Kidney (tissue), 22 donors: ENCODE measurements at places on chromosomes 2 and 18. TPM values are rescaled to one million over a fixed set of nuclear protein-coding genes. Genes with fewer than 3 reads are reported as not detected.

The ANKRD53 gene
- 2.1 TPM for polyA plus RNA-seq

The SGPP2 gene
- 8.2 TPM for polyA plus RNA-seq

The PFN4 gene
- 2.1 TPM for polyA plus RNA-seq

The LRRC30 gene
- not detected for polyA plus RNA-seq

The ALK gene
- not detected for polyA plus RNA-seq

The VWC2L gene
- not detected for polyA plus RNA-seq

The COL4A3 gene
- polyA plus RNA-seq: 20.8 TPM

The MRO gene
- polyA plus RNA-seq: 6.9 TPM

The GPR17 gene
- 0.39 TPM for polyA plus RNA-seq

The KLHL30 gene
- polyA plus RNA-seq: 0.24 TPM

The EIF2AK3 gene
- polyA plus RNA-seq: 5.7 TPM

The ALLC gene
- 1.3 TPM for polyA plus RNA-seq

DNA sequence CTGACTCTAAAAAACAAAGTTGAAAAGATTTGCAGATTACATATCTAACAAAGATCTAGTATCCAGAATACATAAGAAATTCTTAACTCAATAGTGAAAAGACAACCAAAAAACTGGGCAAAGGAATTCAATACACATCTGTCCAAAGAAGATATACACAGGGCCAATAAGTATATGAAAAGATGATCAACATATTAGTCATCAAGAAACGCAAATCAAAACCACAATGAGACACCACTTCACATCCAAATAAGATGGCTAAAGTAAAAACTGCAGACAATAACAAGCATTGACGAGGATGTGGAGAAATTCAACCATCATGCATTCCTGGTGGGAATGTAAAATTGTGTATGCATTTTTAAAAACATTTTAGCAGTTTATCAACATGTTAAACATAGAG, 256.0 kb downstream of the EIPR1 start:
- no peaks in the 10 kb centered on the region for H3K36me3 ChIP-seq
- H3K27ac ChIP-seq: no peak overlapping the region
- H3K4me1 ChIP-seq: no peaks in the 10 kb centered on the region
- H3K27me3 ChIP-seq: no peaks in the 10 kb centered on the region
- DNase-seq: no peak

GRCh38 chr2:158637357-158637756, 157.8 kb upstream of the DAPL1 start:
- H3K27me3 ChIP-seq: no peaks in the 10 kb centered on the region
- no peak overlapping the region for H3K4me3 ChIP-seq

DNA sequence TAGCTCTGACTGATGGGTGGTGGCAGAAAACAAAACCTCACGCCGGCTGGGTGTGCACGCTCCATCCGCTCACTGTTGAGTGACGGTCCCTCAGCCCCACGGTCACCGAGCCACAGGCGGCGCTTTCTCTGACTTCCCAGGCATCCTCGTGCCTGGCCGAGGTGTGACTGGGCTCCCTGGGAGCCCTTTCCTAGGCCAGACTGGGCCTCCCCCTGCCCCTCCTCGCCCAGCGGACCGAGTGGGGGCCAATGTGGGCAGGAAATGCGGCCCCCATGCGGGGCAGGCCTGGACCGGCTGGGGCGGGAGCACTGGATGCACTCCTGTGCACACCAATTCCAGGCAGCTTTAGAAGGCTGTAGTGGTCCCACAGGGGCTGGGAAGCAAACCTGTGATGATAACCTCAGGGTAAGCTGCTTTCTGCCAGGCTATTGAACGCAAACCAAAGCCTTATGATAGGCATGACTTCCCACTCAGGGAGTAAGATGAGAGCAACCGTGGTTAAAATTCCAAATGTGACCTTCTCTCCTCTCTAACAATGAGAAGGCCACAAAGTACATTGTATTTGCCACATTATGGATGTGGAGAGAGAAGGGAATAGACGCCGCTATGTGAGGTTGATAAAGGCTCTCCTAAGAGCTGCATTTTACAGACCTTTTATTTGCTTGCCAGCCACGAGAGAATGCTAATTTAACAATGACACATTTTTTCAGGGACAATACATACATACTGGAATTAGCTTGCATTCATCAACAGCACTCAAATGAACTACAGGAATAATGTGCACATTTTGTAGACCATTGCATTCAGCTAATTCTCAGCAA, 83.9 kb upstream of the PGAP1 start:
- no peak overlapping the region for H3K27ac ChIP-seq
- no peak for DNase-seq
- no peak overlapping the region for H3K4me3 ChIP-seq

DNA sequence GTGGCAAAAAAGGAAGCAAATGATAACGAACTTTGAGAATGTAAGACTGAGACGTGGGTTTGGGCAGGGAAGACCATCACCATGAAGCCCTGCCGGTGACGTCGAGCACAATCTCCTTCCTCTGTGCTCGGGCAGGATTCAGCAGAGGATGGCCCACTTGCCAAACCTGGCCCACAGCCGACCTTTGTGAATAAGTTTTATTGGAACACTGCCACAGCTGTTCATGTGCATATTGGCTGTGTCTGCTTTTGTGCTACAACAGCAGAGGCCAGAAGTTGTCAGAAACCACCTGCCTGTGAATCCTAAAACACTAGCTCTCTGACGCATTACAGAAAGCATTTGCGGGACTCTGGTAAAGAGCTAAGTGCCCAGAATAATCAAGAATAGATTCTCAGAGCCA, 223.9 kb downstream of the MYT1L start:
- no peaks in the 10 kb centered on the region for H3K36me3 ChIP-seq
- no peak overlapping the region for H3K27ac ChIP-seq
- no peaks in the 10 kb centered on the region for H3K27me3 ChIP-seq

DNA sequence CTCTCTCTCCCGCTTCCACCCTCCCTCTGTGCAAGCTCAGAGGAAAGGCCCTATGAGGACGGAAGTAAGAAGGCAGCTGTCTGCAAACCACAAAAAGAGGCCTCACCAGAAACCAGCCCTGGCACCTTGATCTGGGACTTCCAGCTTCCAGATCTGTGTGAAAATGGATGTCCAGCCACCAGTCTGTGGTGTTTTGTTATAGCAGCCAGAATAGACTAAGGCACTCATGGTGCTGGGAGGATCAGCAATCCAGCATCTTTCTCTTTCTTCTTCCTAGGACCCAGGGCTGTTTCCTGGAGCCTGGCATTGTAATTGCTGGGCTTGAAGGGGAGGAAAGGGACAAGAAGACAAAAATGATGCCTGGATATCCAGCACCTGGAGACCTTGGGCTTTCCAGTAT, 122.5 kb downstream of the SOCS6 start:
- H3K36me3 ChIP-seq: no peaks in the 10 kb centered on the region
- H3K4me1 ChIP-seq: no peaks in the 10 kb centered on the region
- no peaks in the 10 kb centered on the region for H3K27me3 ChIP-seq

DNA sequence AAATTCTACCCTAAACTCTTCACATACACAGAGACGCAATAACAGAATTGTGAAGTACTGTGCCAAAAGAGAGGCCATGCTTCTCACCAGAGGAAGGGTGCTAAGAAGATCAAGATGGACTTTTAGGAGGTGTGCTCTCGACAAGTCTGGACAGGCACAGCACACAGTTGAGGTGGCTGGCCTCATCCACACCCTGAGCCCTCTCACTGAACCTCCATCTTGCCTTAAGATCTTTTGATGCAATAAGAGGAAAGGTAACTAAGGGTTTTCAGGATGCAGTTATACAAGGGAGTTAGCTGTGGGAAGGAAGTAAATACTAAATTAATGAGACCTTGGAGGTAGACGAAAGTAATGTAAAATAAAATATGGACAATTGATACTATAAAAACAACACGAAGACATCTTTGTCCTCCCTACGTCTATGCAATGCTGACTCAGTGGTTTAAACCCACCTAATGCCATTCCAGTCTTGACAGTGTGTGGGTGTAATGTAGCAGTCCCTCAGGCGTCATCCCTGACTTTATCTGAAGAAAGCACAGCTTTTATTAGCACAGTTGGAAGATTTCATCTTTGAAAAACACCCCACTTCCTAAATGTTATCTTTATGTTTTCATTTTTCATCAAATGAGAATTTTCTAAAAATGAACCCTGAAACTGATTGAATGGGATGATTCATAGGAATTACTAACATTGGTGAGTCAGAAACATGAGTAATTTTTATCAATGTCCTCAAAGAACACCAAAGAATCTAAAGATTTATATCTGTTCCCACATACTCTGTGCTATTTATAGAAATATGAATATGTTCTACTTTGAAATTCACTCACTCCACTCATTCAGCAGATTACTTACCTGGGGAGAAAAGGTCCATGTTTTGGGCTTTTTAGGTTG, 34.0 kb upstream of the MALL start:
- DNase-seq: no peak
- H3K27ac ChIP-seq: no peak overlapping the region
- H3K27me3 ChIP-seq: no peaks in the 10 kb centered on the region
- H3K4me1 ChIP-seq: no peaks in the 10 kb centered on the region
- no peak overlapping the region for H3K4me3 ChIP-seq
- no peaks in the 10 kb centered on the region for H3K36me3 ChIP-seq

DNA sequence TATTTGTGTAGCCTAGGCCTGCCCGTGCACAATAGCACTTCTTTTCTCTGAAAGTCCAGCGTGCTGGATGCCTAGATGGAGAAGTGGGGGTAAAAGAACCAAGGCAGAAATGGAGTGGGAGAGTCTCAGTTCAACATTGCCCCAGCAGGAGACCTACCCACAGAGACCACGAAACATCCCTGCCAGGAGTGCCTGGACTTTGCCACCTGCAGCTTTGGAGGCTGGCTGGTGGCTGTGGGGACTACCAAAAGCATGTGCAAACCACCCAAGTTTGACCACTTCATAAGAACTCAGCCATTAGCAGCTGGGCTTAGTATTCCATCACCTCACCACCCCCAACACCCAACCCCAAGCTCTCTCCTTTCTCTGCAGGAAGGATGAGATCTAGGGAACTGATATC, 416.9 kb upstream of the ID2 start:
- no peak for DNase-seq
- H3K27ac ChIP-seq: no peak overlapping the region
- no peaks in the 10 kb centered on the region for H3K36me3 ChIP-seq
- no peak overlapping the region for H3K4me3 ChIP-seq
- H3K4me1 ChIP-seq: no peaks in the 10 kb centered on the region

DNA sequence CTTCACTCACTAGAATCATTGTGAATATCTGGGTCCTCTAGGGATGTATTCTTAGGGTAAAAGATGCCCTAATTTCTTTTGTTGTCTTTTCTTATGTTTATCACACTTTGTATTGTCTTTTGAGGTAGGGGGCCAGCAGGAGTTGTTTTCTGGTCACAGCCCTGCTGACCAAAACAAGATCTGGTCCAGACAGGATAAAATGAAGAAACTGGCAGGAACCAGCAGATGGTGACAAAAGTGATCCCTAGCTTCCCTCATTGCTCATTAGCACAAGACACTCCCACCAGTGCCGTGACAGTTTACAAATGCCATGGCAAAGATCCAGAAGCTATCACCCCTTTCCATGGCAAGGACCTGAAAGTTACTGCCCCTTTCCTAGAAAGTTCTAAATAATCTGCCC, 81.7 kb upstream of the CCDC85A start:
- no peaks in the 10 kb centered on the region for H3K36me3 ChIP-seq
- no peak for DNase-seq
- no peak overlapping the region for H3K27ac ChIP-seq
- H3K4me3 ChIP-seq: no peak overlapping the region

- no peak overlapping the region for H3K4me3 ChIP-seq
- no peak overlapping the region for H3K27ac ChIP-seq
- DNase-seq: no peak
- no peaks in the 10 kb centered on the region for H3K36me3 ChIP-seq
- no peaks in the 10 kb centered on the region for H3K4me1 ChIP-seq
These were observed 265.6 kb upstream of the NRXN1 start for GRCh38 chr2:51297488-51297887.

GRCh38 chr2:186570604-186571003, 19.3 kb upstream of the ITGAV start:
- no peaks in the 10 kb centered on the region for H3K36me3 ChIP-seq
- peak overlapping the region; percentile 52 for H3K27ac ChIP-seq

DNA sequence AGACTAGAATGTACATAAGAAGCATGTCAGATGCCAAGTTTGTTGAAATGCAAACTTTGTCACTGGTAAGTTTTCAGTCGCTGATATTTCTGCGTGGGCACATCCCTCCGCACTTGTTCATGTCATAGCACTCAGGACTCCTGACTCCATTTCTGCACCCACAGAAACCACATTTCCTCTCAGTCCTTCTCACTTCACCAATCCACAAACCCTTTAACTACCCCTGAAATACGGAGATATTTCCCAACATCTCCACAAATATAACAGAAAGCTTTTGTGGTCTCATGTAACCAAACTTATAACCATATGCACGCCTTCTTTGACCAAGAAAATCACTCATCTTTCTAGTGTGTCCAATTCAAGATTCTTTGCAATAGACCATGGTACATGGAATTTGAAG, 276.9 kb upstream of the ERBB4 start:
- H3K4me3 ChIP-seq: no peak overlapping the region
- H3K4me1 ChIP-seq: no peaks in the 10 kb centered on the region
- no peaks in the 10 kb centered on the region for H3K27me3 ChIP-seq
- H3K27ac ChIP-seq: no peak overlapping the region
- H3K36me3 ChIP-seq: no peaks in the 10 kb centered on the region

DNA sequence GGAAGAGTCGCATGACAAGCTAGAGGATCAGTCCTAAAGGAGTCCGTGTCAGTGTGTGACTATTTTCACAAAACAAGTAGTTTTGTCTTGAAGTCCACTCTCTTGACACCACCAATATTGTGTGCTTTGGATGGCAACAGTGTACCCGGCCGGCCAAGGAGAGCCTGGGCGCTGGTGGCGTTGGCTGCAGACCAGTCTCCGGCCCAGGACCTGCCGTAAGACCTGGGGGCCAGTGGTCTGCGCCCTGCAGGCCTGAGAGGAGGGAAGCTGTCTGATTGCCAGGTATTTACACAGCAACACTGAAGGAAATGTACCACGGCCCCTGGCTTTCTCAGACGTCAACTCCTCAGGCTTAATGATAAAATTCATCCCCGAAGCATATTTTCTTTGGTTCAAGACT, 472.4 kb upstream of the SALL3 start:
- H3K4me3 ChIP-seq: no peak overlapping the region
- no peaks in the 10 kb centered on the region for H3K27me3 ChIP-seq
- H3K4me1 ChIP-seq: no peaks in the 10 kb centered on the region
- DNase-seq: no peak
- no peak overlapping the region for H3K27ac ChIP-seq

GRCh38 chr2:207855591-207855990, 85.9 kb upstream of the FZD5 start:
- H3K4me3 ChIP-seq: no peak overlapping the region
- no peak for DNase-seq
- H3K27me3 ChIP-seq: no peaks in the 10 kb centered on the region
- no peaks in the 10 kb centered on the region for H3K36me3 ChIP-seq
- no peaks in the 10 kb centered on the region for H3K4me1 ChIP-seq
